ENCODE measurements at places on chromosomes 16 and 17. TPM values are rescaled to one million over a fixed set of nuclear protein-coding genes. Genes with fewer than 3 reads are reported as not detected.

GRCh38 chr17:11795906-11796305, 197.6 kb downstream of the DNAH9 start:
- no peak overlapping the region for H3K27ac ChIP-seq
- no peaks in the 10 kb centered on the region for H3K27me3 ChIP-seq
- no peak for DNase-seq
- no peaks in the 10 kb centered on the region for H3K4me1 ChIP-seq
- H3K36me3 ChIP-seq = no peaks in the 10 kb centered on the region

The CLEC18B gene
- total RNA-seq = 0.64 TPM

DNA sequence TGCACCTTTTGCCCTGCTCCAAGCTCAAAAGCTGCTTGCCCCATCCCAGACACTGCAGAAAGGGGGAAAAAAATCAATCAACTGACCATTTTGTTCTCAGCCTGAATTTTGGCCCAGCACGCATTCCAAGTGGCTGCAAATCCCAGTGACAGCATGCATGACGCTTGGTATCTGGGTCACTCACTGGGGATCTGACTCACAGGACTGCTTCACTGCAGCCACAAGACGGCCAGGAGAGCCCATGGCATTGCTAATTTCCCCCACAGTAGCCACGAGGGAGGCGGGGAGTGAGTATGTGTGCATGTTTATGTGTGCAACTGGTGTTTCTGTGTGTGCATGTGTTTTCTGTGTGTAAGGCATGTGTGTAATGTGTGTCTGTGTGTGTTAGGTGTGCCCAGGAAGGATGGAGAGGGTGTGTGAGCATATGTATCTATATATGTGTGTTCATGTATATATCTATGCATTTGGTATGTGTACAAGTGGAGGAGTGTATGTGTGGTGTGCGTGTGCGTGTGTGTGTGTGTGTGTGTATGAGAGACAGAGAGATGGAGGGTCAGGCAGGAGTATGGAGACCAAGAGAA, 33.8 kb downstream of the SDK2 start:
- no peak overlapping the region for H3K27ac ChIP-seq
- no peak overlapping the region for H3K4me3 ChIP-seq
- no peaks in the 10 kb centered on the region for H3K27me3 ChIP-seq
- no peaks in the 10 kb centered on the region for H3K36me3 ChIP-seq
- no peaks in the 10 kb centered on the region for H3K4me1 ChIP-seq

DNA sequence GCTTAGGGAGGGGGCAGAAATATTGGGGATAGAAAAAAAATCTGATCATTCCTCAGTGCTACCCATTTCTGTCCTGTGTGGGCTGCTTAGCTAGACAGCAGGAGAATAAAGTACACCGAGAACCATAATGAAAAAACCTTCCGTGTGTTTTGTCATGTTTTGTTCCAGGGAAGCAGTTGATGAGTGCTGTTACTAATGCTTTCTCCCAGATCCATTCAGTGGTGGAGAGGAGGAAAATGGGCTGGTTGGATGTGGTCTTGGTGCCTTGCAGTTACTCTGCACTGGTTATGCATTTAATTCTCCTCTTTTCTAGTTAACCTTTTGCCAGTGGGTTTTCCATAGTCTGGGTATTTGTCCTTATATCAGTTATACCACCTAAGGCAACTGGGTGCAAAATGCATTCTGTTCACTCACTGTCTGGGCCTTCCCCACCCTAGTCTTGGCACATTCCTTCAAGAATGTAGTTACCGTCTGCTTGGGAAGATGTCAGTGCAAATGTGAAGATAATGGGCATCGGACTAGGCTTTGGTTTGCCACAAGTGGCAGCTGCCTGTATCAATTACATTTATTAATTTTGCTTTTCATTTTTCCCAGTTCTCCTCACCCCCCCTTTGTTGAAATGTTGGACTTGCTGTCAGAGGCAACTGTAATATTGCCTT, 9.3 kb upstream of the TBKBP1 start:
- H3K27ac ChIP-seq = no peak overlapping the region
- no peaks in the 10 kb centered on the region for H3K4me1 ChIP-seq
- no peaks in the 10 kb centered on the region for H3K27me3 ChIP-seq
- no peak for DNase-seq
- H3K36me3 ChIP-seq = peaks cover 43% of the 10 kb centered on the region

GRCh38 chr17:42171831-42172230, 9.1 kb downstream of the KCNH4 start:
- no peaks in the 10 kb centered on the region for H3K27me3 ChIP-seq
- DNase-seq = no peak
- H3K4me1 ChIP-seq = no peaks in the 10 kb centered on the region
- no peak overlapping the region for H3K27ac ChIP-seq

DNA sequence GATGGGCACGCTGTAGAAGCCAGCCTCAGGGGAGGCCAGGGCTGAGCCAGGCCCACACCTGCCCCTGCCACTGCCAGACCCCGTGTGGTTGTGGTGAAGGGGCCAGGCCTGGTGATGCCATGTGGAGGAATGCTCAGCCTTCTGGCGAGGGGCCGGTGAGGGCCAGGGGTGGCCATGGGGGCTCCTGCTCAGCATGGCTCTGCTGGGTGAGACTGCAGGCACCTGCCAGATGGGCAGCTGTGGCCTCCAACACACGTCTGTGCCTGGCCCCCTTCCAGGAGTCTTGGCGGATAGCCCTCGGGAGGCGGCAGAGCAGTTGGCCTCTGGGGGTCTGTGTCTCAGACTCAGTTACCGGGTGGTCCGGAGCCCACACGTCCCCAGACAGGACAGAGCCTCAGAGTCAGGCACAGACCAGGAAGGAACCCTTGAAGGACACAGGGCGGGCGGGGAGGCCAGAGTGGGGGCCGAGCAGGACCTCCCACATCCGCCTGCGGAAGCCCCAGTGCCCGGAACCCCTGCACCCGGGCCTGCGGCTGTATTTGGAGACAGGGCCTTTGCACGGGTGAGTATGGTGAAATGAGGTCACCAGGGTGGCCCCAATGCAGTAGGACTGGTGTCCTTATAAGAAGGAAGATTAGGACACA, 22.5 kb upstream of the CHMP6 start:
- no peak overlapping the region for H3K27ac ChIP-seq
- no peak overlapping the region for H3K4me3 ChIP-seq
- H3K36me3 ChIP-seq = no peaks in the 10 kb centered on the region
- H3K27me3 ChIP-seq = no peaks in the 10 kb centered on the region

DNA sequence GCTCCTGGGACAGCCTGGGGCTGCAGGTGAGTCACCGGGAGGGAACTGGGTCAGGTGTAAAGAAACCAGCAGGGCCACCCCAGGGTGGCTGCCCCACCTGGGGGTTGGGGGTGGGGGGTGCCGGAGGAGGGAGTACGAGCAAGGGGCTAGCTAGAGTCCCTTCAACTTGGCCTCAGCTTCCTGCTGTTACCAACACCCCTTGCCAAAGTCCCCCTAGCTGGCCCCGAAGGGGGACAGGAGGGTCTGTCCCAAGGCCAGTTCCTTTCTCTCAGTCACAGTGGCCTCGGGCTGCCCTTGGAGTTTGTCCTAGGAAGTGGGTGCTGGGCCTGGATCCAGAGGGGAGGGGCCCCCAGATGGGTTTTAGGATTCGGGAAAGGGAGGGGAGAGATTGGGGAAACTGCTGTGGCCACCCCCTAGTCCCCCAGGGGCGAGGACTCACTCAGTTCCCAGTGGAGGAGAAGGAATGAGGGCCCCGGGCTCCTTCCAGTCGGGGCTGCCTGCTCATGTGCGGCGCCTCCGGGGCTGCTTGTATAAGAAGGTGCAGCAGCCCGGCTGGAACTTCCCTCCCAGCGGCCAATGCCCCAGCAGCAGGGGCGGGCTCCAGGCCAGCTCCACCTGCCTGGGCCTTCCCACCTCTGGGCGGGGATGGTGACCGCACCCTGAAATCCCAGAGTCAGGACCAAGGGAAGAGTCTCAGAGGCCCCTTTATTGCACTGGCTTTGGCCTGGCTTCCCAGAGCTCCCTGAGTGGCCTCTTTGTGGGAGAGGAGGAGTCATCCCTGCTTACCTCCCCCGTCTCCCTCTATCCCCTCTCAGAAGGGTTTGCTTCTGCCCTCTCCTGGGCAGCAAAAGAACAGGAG, 7.3 kb downstream of the ARHGAP27 start:
- peaks cover 6% of the 10 kb centered on the region for H3K27me3 ChIP-seq
- peak; percentile 74 for DNase-seq
- H3K27ac ChIP-seq = no peak overlapping the region
- H3K36me3 ChIP-seq = no peaks in the 10 kb centered on the region
- H3K4me3 ChIP-seq = peak overlapping the region; percentile 30

DNA sequence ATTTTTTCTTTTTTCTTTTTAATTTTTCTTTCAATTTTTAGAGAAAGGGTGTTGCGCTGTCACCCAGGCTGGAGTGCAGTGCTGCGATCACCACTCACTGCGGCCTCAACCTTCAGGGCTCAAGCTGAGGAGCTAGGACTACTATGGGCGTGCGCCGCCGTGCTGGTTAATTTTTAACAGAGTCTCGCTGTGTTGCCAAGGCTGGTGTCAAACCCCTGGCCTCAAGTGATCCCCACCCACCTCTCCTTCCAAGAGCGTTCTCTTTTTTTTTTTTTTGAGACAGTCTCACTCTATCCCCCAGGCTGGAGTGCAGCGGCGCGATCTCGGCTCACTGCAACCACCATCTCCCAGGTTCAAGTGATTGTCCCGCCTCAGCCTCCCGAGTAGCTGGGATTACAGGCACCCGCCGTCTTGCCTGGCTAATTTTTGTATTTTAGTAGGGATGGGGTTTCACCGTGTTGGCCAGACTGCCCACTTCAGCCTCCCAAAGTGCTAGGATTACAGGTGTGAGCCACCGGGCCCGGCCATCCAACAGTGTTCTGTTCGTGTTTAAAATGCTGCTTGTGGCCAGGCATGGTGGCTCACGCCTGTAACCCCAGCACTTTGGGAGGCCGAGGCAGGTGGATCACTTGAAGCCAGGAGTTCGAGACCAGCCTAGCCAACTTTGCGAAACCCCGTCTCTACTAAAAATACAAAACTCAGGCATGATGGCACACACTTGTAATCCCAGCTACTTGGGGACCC, 14.5 kb upstream of the RPL13 start:
- H3K27ac ChIP-seq = no peak overlapping the region
- H3K36me3 ChIP-seq = peaks cover 2% of the 10 kb centered on the region
- H3K4me3 ChIP-seq = no peak overlapping the region
- DNase-seq = peak; percentile 83

DNA sequence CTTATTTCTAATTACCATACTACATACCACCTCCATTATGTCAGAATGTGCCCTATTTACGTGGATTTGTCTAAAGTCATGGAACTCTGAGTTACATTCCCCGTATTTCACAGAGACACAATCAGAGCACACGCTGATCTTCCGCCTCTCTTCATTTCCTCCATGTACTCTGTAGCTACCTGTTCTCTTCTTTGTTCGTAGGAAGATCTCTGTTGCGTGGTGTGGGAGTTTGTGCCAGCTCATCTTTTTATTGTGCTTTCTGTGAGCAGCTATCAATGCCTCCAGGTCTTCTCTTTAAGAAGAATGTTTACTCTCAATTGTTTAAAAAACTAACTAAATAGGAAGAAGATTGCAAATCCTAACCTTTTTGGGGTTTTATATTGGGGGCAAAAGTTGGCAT, 26.9 kb downstream of the NLRC5 start:
- no peaks in the 10 kb centered on the region for H3K36me3 ChIP-seq
- DNase-seq = no peak
- no peaks in the 10 kb centered on the region for H3K4me1 ChIP-seq
- H3K27ac ChIP-seq = no peak overlapping the region
- H3K4me3 ChIP-seq = no peak overlapping the region

The GPR179 gene
- total RNA-seq = 0.22 TPM

The MMP25 gene
- 1.3 TPM for total RNA-seq

DNA sequence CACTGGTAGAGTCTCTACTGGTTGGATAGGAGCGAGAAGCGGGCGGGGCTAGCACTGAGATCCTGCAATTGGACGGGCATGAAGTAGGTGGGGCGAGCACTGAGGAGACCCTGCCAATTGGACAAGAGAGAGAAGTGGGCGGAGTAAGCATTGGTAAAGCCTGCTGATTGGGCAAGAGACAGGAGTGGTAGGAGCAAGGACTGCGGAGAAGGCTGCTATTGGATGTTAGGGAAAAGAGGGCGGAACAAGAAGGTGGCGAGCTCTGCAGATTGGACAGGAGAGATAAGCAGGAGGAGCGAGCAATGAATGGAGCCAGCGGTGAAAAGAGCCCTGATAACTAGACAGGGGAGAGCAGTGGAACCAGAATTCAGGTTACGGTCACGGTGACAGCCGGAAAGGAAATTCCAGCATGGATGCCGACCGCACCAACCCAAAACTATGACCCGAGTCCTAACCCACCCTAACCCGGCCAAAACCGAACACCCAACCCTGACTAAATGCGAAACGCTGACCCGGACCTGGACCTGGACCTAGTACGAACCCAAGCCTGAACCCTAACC, 4.8 kb downstream of the SCGB1C2 start:
- no peak overlapping the region for H3K4me3 ChIP-seq
- no peak overlapping the region for H3K27ac ChIP-seq
- DNase-seq = peak; percentile 43
- no peaks in the 10 kb centered on the region for H3K36me3 ChIP-seq
- no peaks in the 10 kb centered on the region for H3K4me1 ChIP-seq
- no peaks in the 10 kb centered on the region for H3K27me3 ChIP-seq

DNA sequence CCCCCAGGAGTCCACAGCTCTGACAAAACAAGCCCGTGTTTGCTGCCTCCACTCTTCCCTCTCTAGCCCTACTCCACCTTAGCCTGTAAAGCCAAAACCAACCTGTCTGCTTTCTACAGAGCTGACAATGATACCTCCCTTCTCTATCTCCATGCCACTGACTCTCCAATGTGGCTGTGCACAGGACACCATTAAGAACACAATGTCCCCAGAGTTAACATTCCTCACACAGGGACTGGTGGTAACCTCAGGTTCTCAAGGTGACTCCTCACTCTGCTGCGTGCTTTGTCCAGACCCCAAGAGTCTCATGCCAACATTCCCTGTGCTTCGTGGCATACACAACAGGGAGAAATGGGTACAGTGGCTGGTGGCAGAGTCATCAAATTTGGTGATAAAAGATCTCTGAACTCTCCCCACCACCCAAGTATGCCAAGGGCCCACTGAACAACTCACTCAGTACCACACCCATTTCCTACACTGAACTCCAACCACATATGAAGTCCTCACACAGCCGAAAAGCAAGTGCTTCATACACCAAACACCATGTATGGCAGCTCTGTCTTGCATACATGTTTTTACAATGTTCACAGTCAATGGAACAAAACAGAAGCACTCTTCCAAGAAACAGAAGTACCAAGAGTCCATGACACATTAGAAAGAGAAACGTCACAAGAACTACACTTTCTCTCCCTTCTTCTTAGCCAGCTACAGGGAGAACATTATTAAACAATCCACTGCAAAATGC, 21.1 kb downstream of the CSNK2A2 start:
- H3K4me1 ChIP-seq = no peaks in the 10 kb centered on the region
- H3K27me3 ChIP-seq = no peaks in the 10 kb centered on the region
- H3K4me3 ChIP-seq = no peak overlapping the region
- DNase-seq = no peak

The KRT20 gene
- total RNA-seq = not detected

Data from right lobe of liver (tissue), 6 donors.